MV-4-11 (cell line): ENCODE measurements at places on chromosomes 16 and 17.

DNA sequence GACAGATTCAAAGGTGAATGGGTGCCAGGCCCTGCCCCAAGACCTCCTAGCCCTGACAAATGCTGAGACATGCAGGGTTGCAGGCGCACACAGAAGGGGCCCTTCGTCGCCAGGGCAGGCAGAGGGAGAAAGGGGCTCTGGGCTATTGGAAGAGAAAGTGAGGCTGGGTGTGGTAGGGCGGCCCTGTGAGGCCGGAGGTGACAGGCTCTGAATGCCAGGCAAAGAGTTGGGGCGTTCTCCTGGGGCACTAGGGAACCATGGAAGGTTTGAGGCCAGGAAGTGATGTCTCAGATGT is 26.4 kb upstream of the NXPH3 start:
- no peak for DNase-seq

GRCh38 chr16:12258861-12259645 is 282.5 kb downstream of the SNX29 start:
- DNase-seq, result no peak

DNA sequence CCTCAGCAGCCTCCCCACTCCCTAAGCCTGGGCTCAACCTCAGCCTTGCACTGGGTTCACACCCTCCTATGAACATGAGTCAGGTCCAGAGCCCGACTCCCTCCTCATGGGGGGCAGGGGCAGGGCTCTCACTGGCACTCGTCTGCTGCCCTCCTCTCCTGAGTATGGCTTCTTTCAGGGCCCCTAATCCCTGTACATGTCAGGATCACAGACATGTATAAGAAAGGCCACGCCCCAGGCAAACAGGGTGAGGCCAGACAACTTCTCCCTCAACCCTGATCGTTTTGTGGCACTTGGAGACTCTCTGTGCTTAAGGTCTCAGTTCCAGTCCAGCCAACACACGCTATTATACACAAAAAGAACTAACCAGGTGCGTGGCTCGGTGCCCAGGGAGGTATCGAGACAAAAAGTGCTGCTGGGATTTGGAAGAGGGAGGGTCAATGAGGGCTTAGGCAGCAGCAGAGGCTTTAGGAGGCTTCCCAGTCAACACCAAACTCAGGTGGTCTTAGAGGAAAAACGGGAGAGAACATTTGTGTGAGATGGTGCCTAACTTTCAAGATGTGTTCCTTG is 45.2 kb downstream of the CMTM3 start:
- DNase-seq, result no peak

GRCh38 chr16:28540346-28540745 is 1.6 kb upstream of the NUPR1 start:
- DNase-seq, result no peak

- no peak for DNase-seq
These were observed 15.4 kb downstream of the CD7 start for GRCh38 chr17:82301916-82302567.

DNA sequence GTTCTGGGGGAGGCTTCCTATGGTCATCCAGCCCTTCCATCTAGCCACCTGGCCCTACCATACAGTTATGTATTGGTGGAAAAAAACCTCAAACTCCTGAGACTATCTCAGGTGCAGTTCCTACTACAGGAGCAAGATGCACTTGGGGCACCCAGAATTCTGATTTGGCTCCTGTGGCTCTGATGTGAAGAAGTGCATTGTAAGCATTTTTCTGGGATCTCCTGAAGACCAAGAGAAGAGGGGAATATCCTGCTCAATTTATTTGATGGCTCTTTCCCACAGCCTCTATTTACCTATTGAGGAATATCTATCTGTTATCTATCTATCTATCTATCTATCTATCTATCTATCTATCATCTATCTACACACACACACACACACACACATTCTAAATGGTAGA is 1981.5 kb downstream of the TP53TG3F start:
- no peak for DNase-seq
